ENCODE measurements at places on chromosomes 6 and 20.

GRCh38 chr20:37997516-37997915 lies 35.7 kb downstream of the TTI1 start:
- DNase-seq = no peak

DNA sequence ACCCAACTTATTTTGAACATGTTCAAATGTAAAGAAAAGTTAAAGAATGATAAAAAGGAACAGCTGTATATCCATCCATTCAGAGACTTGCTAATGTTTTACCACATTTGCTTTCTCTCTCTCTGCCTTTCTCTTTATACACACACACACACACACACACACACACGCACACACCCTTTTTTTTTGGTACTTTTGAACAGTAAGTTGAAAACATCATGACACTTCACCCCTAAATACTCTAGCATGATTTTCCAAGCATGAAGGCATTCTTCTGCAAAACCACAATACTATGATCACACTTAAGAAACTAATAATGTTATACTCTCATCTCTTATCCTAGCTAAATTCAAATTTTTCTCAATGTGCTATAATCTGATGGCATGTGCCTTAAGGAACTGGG lies 192.3 kb downstream of the UTRN start:
- no peak for DNase-seq

DNA sequence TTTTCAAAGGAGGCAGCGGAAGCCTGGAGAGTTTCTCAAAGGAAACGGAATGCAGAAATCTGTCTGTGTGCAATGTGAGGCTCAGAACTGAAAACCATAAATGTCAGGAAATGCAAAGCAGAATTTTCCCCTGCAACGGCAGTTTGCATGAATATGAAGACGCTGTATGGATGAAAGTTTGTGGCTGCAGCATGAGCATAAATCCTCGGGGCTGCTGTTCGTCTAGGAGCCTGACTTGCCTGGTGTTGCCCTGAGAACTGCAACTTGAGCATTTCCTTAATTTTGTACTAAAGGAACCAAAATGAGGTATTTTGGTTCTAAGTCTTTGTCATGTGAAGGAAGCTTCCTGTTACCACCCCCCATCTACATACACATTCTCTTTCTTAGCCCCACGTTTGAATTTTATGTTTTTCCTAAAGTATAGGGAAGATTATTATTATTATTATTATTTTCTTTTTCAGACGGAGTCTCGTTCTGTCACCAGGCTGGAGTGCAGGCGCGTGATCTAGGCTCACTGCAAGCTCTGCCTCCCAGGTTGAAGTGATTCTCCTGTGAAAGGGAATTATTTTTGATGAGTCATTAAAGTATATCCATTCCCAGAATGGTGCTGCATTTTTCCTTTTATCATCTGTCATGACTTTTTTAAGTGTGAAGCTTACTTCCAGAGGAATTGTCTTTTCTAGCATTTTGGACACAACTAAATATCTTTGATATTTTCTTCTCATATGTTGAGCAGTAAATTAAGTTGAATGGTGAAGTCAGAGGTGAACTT lies 33.1 kb downstream of the MTHFD1L start:
- no peak for DNase-seq

DNA sequence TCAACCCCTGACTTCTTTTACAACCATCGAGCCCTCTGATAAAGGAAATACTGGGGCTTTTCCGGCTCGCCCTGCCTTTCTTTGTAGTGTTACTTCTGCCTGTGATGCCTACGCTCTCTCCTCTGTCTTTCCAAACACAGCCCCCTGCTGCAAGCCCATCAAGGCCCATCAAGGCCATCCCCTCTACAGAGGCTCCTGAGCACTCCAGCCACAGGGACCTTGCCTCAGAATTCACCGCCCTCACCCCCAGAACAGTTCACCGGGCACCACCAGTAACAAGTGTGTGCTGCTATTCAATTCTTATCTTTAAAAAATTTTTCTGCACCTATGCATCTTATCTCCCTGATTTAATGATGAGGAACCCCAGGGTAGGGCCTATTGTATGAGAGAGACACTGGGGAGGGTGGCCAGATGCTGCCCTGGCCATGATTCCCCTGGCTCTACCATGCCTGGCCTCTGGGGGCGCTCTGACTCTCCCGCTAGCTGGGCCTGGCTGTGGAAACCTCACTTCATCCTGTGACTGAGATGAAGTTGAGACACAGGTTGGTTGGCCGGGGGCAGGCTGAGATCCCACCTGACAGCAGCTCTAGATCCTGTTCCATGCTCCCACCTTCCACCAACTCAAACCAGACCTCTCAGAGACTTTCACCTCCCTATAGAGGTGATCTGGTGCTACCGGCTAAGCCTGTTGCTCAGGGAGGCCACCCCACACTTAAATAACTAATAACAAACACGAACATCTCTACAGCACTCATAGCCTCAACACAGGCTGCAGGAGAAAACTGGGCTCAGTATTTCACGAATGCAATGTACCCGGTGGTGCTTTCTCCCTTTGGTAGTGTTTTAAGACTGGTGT lies 19.2 kb upstream of the GLP1R start:
- DNase-seq = no peak

DNA sequence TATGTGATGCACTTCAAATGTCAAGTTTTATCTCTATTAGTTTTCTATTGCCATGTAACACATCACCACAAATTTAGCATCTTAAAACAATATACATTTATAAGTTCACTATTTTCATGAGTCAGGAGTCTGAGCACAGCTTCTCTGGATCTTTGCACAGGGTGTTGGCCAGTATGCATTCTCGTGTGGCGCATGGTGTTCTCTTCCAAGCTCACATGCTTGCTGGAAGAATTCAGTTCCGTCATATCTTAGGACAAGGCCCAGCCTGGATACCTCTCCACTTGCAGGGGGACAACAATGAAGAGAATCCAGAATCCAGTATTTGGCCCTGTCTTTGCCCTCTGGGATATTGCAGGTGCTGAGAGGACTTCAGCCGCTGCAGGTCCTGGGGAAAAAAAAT lies 51.0 kb upstream of the ECI2 start:
- DNase-seq = no peak

GRCh38 chr6:145009711-145010110 lies 724.6 kb downstream of the UTRN start:
- DNase-seq = no peak

Measured in esophagus squamous epithelium (tissue), 5 donors.